Stimulated activated CD8-positive, alpha-beta memory T cell treated with anti-CD3 and anti-CD28 coated beads, Interleukin-4, amount 100 ng/mL, for 1 hour (primary cell): ENCODE measurements at places on chromosomes 2 and 18.

DNA sequence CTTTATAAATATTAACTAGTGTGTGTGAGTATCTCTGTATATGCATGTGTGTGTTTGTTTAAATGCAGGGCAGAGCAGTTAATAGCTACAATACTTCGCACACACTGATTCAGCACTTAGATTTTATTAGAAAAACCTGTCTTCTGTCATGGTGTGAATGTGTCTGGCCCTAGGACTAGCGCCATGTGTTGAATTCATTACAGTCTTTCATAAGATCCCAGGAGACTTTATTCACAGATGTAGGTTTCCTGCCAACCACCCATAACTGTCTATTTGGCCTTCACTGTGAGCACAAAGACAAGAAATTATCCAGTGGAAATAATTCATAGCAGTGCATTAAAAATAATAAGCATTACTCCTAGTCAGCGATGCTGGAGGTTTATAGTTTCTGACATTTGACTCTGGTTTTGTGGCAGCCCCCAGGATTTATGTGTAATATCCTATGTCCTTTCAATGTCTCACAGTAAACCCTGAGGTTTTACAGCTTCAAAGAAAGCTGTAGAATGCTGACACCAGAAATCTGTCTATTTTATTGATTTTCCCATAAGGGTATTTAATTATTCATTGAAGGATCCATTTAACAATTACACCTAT lies 93.9 kb downstream of the ZNF804A start:
- no peak for DNase-seq

DNA sequence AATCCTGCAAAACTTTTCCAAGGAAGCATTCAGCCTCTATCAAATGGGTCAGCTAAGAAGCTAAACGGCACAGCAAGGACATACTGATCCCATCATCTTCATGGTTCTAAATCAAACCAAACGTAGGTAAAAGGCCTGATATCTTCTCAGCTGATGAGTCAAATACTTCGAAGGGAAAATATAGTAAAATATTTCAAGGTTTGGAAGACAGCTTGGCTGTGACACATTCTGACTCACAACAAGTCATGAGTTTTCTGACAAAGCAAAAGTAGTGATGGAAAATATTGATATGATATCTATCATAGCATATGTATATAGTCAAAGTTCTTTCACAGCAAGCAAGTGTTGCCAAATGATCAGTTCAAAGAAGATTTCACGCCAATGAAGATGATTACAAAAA lies 31.5 kb downstream of the DOCK10 start:
- no peak for DNase-seq

DNA sequence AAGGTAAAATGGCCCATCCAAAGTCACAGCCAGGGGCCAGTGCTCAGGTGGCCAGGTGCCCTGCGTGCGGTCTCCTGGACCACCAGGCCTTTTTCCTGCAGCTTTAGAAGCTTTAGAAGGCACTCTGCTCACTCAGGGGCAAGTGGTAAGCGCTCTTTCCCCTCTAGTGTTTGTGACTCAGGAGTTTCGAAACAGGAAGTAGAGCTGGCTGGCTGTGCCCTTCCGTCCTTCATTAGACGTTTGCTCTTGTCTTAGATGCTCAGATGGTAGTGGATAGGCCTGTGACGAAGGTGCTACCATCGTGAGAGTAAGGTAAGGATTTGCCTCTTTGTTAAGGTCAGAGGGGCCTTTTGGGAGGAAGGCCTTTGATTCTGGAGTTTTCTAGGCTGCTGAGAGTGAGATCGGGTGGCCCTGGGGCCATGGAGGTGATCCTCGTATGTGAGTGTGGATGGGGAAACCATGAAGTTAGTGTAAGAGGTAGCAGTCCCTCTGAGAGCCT lies at the start of gene CASP8:
TSS of gene CASP8 (plus strand) at position 235 of the 499 bp plus-strand sequence. CDS start 5,951 bp downstream, outside the sequence.
- DNase-seq: no peak

GRCh38 chr2:8357738-8358518 lies 323.9 kb upstream of the ID2 start:
- DNase-seq: no peak

GRCh38 chr18:54030434-54030833 lies 194.0 kb downstream of the MBD2 start:
- DNase-seq: no peak
